ENCODE measurements at places on chromosomes 12 and 14.

DNA sequence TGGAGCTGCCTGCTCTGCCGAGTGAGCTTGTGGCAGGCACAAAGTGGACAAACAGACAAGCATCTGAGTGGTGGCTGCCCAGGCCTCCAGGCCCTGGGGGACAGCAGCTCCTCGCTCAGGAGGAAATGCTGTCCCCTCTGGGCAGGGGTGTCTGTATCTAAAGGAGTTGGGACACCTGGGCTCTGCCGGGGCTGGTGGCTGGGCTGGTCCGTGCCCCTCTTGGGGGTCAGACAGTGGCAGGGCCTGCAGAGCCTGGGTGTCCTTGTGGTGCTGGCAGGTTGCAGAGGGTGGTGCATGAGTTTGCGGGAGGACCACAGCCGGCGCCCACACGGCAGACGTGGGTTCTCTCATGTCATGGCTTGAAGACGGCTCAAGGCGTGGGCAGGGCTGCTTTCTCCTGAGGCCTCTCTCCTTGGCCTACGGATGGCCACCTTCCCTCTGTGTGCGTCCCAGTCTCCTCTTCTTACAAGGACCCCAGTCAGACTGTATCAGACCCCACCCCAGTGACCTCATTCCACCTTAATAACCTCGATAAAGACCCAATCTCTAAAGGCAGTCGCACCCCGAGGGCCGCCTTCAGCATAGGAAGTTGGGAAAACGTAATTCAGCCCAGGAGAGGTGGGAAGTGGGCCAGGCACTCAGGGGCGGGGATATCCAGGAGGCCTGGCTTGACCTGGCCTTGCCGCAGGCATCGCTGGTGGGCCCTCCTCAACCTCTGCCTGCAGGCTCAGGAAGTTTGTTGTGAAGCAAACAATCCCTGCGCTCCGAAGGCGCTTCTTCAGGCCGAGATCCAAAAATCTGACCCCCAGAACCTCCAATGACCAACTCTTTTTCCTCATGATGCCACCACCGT lies 110.0 kb downstream of the KIF26A start:
- no peak for DNase-seq

GRCh38 chr12:30278401-30278800 lies 417.3 kb downstream of the IPO8 start:
- no peak for DNase-seq

DNA sequence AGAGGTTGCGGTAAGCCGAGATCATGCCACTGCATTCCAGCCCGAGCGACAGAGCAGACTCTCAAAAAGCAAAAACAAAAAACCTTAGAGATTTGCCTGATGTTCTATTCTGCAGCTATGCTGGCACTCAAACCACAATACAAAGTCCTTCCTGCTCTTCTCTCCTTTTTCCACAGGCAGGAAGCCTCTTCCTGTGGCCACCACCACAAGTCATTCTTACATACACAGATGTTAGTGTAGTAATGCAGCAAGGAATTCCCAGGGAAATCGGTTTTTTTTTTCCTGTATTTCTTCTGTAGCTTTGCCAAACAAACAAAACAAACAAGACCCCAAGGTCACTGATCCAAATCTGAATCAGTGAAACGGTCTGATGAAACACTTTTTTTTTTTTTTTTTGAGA lies 104.3 kb downstream of the FIGNL2 start:
- DNase-seq: no peak

DNA sequence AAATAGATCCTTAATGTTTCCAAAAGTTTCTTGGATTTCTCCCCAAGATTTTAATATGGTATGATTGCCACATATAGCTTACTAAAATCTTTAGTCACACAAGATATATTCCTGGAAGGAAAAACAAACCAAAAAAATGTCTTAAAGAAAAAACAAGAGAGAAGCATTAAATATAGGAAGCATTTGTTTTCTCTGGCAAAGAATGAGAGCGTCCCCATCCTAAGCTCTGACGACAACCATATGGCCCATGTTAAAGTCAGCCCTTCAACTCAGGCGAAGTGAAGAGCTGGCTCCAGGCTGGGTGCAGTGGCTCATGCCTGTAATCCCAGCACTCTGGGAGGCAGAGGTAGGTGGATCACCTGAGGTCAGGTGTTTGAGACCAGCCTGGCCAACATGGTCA lies 35.6 kb downstream of the GCH1 start:
- DNase-seq: no peak

GRCh38 chr14:100350276-100350926 lies 27.3 kb downstream of the SLC25A47 start:
- DNase-seq: no peak

DNA sequence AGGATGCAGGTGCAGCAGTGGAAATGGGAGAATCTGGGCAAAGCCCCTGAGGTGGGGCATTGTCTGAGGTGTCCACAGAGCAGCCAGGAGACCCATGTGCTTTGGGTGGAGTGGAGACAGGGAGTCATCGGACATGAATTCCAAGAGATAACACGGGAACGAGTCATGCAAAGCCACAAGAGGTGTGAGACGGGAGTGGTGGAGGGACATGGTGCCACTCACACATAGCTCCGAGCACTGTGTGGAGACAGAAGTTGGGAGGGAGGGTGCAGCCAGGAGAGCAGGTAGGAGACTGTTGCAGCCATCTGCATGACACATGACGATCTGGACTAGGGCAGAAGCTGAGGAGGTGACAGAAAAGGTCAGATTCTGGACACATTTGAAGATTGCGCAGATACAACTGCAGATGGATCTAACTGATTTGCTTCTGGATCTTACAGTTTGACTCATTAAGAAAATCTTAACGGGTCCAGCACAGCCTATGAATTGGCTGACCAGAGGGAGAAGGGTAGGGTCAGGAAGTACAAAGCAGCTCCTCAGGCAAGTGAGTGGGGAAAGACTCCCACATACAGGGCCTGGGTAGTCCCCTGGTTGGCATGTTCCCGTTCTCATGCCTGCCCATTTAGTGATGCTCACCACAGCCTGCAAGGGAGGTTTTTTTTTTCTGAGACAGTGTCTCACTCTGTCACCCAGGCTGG lies 379.8 kb downstream of the FUT8 start:
- DNase-seq: no peak

DNA sequence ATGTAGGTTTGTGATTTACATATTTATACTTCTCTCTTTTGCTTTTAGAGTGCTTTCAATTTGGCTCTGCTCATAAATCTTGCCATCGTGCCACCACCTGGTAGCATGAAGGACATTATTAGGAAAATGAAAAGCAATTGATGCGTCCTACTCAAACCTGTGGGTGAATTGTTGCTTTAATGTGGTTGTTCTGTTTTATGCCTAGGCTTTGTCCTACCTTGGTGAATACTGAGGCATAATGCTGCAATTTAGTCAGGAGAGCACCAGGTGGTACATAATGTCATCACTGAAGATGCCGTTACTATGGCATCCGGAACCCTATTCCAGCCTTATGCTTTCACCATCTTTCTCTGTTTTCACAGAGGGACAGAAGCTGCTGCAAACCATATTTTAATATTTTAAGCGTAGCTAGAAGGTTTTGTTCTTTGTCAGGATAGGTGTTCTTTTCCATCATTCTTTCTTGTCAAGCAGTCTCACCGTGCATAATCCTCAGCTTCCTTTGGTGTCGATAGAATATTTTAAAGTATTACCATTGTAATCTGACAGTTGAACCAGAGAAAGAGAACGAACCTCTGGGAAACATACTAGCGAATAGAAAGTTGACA lies 68.5 kb upstream of the PKP2 start:
- no peak for DNase-seq

DNA sequence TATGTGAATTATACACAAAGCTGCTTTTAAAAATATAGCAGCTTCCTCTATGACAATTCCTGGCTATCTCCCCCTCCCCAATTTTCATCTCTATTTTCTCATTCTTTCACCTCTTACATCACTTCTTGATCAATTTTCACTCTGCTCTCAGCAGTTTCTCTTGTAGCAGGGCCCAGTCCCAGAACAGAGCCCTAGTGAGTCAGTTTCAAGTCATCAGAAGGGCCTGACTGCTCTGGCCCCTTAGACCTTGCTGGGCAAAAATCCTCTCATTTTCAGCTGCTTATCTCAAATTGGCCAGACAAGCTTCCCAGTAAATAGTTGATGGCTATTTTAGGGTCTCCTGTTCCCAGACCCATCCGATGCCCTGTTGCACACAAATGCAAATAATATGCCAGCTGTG lies 101.4 kb downstream of the TTC7B start:
- DNase-seq: no peak

DNA sequence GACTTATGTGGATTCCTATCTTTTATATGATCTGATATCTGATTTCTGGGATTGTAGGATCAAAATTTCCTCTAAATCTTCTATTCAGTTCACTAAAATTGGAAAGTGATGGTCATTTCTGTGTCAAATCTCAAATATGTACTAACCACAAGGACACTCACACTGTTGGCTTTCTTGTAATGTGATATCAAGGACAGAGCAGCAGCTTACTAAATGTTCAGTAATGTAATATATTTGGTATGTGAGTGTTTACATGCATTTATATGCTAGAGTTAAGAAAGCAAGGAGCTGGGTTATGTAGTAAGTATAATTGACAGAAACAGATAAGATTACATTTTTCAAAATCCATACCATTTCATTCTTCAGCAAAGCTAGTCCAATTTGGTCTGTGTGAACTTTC lies 16.5 kb downstream of the PUS7L start:
- DNase-seq: no peak

GRCh38 chr12:70451528-70451927 lies 85.4 kb downstream of the KCNMB4 start:
- DNase-seq: no peak
